ENCODE measurements at places on chromosomes 6 and 20.

- DNase-seq = no peak
These were observed 15.9 kb downstream of the TAF8 start for GRCh38 chr6:42066156-42066675.

- no peak for DNase-seq
These were observed 347.9 kb upstream of the SPTLC3 start for GRCh38 chr20:12660918-12661317.

DNA sequence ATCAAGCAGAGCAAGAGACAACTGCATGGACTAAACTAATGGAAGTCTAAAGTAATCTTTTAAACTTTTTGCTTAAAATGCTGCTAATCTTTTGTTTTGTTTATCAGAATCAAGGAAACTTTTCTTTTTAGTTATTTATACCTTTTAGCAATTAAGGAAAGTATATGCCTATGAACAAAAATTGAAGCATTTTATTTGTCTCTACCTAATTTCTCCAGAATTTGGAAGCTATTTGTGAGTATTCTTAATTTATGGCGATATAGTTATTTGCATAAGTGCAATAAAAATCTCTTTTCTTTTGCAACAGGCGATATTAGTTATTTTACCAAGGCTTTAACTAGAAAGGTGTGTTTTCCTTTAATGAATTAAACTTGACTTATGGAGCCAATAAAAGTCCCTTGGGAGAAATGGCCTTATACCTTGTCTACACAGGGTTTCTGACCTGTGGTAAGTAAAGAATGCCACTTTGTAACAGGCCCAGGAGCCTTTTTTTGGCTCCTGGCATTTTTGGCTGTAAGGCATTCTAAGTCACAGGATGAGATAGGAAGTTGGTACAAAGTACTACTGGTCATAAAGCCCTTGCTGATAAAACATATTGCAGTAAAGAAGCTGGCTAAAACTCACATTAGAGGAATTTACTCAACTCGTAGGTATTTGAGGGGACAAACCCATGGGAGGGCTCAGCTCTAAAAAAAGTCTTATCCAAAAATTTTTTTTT is 37.2 kb downstream of the TMEM14A start:
- no peak for DNase-seq

DNA sequence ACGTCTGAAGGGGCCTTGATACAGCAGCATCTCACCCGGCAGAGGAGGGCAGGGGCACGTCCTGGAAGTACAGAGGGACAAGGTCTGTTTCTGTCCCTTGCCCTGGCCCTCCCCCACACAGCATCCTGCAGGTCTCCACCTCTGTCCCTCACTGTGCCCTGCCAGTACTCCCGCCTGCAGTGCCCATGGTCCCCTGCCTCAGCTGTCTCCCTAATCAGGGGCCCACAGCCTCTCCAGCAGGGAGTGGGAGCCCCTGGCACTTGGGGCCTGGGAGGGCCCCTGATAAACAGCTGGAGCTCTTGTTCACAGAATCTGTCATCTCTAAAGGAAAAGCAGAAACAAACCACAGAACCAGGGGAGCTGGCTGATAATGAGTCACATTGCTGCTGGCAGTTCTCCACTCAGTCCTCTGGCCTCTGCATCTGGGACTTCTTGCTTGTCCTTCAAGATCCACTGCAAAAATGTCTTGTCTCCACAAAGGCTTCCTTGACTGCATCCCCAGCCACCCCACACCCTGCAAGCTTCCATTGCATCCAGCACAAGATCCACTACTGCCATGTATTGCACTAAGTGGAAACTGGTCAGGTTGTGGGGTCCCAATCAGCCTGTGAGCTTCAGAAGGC is 33.2 kb upstream of the TAF8 start:
- no peak for DNase-seq

GRCh38 chr6:165689699-165690098 is 26.7 kb upstream of the PDE10A start:
- DNase-seq = no peak

DNA sequence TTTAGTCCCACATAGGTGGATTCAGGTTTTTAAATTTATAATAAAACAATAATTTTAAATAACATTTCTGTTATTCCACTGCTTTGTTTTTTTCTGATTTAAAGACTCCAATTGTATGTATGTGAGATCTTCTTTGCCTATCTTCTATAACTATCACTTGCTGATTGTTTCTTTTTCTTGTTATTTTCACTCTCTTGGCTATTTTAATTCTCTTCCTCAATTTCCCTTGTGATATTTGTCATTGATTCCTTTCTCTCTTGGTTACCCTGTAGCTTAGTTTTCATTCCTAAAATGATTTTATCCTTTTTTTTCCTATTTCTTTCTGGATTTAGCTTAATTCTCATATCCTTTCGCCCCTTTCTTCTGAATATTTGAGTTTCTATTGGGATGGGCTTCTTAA is 227.3 kb upstream of the TENT5A start:
- DNase-seq = no peak

DNA sequence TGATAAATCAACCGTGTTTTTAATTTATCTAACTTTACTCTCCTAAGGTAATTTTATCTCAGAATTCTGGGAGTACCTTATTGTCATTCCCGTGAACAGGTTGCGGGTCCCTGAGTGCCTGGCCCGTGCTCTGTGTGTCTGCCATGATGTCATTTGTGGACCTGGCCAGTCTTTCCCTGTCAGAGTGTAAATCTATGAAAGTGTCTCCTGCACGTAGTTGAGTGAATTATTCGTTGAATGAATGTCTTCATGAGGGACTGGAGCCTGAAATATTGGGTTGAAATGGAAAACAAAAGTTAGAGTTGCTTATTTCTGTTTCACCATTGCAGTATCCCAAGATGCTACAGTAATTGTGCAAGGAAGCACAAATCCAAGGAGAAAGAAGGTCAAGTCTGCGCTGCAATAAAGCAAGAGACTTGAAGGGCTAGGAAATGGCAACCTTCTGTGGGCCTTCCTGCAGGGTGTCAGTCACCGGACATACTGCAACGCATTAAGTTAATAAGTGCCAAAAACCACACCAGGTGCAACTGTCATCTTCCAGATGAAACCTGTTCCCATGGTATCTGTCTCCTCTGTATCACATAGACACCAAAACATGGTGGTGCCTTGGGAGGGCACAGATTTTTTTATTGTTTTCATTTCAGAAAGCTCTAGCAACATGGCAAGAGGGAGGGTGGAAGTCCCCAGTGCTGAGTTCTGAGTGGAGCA is 135.5 kb downstream of the ZDHHC14 start:
- DNase-seq = no peak

All from stimulated activated CD4-positive, alpha-beta T cell treated with anti-CD3 and anti-CD28 coated beads, TNF-alpha, amount 100 ng/mL, for 24 hours (primary cell).